ENCODE measurements at places on chromosomes 2 and 18.

DNA sequence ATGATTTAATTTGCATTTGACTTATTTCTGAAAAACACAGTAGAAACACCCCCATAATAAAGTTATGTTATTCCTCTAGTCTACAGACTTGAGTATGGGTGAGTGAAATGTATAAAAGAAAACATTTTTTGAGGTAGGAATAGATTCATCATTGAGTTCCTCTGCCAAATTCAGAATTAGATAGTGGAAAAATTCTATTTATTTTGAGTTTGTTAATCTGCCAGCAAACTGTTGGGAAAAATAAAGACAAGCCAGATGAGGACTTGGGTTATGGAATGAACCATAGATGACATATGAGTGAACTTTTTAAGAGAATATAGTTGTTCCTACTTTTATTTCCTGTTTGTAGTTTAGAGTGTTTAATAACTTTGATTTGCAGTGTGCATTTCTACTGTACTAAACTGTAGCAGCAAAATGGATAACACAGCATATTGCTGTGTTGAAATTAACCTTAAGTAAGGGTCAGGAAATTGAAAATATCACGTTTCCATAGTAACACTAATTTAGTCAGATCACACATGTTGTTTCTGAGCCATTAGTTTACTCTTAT is 35.6 kb upstream of the PNPT1 start:
- no peak for DNase-seq

DNA sequence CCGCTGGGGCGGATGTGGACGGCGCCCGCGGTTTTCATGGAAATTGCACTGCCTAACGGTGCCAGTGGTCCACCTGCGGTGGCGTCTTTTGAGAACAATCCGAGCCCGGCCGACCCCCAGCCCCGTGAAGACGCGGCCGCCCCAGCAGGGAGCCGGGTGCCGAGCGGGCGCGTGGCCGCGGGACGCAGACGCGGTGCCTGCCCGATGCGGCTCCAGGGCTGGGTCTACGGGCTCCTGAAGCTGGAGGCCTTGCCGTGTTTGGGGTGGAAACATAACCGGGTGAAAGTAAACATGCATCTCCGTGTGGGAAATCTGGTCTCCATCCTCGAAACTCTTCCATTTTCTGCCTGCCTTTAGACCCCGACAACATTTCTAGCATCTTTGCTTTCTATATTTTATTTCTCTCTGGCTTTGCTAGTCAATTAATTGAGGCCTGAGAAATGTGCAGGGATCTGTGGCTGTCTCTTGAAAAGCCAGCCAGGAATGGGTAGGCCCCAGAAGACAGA is 572 bp downstream of the INPP4A start:
- DNase-seq = no peak

DNA sequence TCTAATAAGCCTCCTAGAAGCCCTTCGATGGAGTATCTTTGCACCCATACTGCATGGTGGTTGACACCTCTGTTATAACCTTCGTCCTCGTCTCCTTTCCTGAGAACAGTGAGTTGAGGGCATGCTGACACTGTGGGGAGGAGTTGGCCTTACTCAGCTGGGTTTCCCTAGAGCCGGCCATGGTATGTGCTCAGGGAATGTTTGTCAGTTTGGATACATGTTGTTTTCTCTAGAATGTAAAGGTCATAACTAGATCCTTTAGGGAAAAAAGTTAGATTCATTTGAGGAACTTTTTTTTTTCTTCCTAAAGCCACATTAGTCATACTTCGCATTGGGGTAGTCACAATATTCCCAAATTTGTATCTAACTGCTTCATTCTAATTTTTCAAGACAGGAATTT is 106.0 kb upstream of the FOSL2 start:
- no peak for DNase-seq

DNA sequence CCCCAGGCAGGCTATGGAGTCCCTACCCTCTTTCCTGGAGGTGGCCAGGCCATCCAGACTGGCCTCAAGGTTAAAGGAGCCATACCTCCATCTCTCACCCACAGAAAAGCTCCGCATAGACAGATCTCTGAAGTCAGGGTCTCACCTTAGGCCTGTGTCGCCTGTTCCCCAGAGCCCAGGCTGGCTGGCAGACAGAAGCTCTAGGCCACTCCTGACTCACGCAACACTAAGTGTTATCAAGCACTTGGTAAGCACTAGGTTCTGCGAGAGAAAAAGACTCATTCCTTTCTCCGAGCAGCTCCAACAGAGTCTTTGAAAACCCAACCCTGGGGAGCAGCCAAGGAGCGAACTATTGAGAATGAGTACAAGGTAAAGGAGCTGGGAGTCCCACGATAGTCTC is 6.1 kb downstream of the SMAD7 start:
- no peak for DNase-seq

- DNase-seq = no peak
Observed at GRCh38 chr2:137181370-137181769, 416.0 kb downstream of the THSD7B start.
